Epithelial cell of proximal tubule (primary cell): ENCODE measurements at places on chromosomes 16 and 17. TPM values are rescaled to one million over a fixed set of nuclear protein-coding genes. Genes with fewer than 3 reads are reported as not detected.

The TNFSF13 gene
- 5.2 and 6.4 TPM in 2 replicates for total RNA-seq

- no peak for DNase-seq
Observed at GRCh38 chr16:69930117-69930776, 20.9 kb upstream of the CLEC18A start.

DNA sequence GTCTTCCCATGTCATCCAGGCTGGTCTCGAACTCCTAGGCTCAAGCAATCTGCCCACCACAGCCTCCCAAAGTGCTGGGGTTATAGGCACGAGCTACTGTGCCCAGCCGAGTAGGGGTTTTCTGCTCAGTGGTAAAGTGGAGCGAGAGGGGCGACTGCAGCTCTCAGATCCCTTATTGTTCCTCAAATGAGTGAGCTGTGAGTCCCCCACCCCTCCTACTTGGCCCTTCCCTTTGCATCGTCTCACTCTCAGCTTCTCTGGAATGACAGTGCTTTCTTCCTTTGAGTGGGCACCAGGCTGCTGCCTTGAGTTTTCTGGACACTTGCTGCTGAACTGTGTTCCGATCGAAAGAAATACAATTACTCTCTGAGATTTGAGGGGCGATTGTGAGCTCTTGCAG lies 63.5 kb downstream of the MSI2 start:
- DNase-seq, result no peak

DNA sequence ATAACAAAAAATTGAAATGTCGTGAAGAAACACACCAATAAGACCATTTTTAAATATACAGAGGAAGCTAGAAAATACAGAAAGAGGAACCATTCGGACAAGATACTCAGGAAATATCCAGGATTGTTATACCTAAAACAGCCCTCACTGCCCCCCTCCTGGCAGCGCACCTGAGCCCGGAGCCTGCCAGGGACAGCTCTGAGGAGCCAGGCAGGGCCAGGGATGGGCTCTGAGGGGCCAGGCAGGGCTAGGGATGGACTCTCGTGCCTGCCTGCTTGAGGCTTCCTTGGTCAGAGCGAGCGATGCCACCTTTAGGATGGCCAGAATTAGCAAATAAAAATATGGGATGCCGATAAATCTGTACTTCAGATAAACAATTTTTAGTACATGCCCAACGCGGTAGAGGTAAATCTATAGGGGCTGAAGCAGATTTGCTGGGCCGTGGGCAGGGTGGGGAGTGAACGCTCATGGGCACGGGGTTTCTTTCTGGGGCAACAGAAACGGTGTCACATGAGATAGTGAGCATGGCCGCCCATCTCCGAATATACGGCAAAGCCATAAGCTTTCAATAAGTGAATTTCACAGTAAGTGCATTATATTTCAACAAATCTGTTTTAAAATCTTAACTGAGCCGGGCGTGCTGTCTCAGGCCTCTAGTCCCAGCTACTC lies 18.2 kb upstream of the CSNK1D start:
- DNase-seq, result no peak

- no peak for DNase-seq
Observed at GRCh38 chr17:80393961-80394360, 21.0 kb upstream of the ENDOV start.

- no peak for DNase-seq
Observed at GRCh38 chr17:65954148-65954449, 237.8 kb downstream of the CEP112 start.

DNA sequence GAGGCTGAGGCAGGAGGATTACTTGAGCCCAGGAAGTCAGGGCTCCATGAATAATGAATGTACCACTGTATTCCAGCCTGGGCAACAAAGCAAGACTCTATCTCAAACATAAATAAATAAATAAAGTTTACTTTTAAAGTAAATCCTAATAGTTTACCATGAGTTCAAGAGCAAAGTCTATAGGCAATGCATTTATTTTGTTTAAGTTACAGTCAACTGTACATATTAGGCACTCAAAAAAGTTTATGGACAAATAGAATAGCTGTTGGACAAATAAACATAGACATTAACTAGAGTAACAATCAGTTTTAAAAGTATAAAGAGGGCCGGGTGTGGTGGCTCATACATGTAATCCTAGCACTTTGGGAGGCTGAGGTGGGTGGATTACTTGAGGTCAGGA lies 3.7 kb upstream of the AARSD1 start:
- no peak for DNase-seq

- no peak for DNase-seq
Observed at GRCh38 chr17:27282054-27282551, 11.8 kb upstream of the WSB1 start.

- no peak for DNase-seq
Observed at GRCh38 chr17:53249036-53249435, 573.7 kb upstream of the KIF2B start.

DNA sequence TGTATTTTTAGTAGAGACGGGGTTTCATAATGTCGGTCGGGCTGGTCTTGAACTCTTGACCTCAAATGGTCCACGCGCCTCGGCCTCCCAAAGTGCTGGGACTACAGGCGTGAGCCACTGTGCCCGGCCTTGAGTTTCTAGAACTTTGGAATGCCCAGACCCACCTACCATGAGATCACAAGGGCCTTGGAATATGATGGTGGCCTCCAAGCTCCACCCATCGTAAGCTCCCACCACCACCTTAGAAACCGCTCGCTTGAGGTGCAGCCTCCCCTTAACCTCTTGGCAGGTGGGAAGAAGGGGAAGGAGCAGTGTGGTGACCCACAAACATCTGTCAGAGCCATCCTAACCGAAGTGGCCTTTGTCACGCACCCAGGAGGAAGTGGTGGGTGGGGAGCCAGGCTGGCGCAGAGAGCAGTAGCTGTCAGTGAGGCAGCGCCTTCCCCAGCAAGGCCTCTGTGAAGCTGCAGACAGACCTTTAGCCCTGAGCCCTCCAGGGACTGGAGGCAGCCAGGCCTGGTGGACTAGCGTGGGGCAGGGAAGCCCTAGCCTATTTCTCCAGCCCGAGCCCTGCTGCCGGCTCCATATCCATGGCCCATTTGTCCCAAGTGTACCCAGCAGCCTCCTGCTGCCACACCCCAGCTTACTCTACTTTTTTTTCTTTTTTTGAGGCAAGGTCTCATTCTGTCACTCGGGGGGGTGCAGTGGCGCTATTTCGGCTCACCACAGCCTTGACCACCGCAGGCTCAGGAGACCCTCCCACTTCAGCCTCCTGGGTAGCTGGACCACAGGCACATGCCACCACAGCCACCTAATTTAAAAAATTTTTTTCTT lies 13.1 kb upstream of the SEPHS2 start:
- DNase-seq, result no peak

The TGFB1I1 gene
- total RNA-seq, result 56.8 and 62.2 TPM in 2 replicates

The TRIM47 gene
- 51.2 and 68.7 TPM in 2 replicates for total RNA-seq

DNA sequence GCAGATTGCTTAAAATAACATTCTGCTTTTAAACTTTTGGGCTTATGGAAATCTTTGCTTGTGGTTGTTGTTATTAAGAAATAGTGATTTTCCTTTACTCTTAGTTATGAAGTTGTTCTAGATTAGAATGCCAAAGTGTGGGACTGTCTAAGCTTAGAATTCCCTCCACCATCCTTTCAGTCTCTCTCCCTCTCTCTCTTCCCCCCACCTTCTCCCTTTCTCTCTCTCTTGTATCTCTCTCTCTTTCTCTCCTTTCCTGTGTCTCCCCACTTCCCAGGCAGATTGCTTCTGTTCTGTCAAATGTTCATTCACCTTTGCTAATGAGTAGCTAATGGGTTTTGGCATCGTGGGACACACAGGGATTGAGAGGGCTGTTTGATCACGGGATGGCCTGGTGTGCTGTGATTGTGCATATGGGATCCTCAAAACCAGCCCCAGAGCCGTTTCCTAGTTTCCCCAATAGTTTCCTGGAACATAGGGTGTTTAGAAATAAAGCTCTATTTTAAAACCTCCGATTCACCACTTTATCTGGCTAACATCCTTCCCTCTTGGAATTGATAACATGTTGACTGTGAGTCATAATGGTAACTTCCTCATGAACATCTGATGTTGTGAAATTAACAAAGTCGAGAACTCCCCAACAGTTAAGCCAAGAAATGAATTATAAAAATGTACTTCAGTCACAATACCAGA lies 502.6 kb downstream of the TMEM114 start:
- no peak for DNase-seq

The KRT9 gene
- total RNA-seq, result not detected in 2 replicates

The STAC2 gene
- total RNA-seq, result not detected in 2 replicates

GRCh38 chr16:17348042-17348783 lies 122.5 kb downstream of the XYLT1 start:
- DNase-seq, result no peak

- no peak for DNase-seq
Observed at GRCh38 chr16:14194721-14195120, 123.6 kb downstream of the MRTFB start.

- no peak for DNase-seq
Observed at GRCh38 chr17:15023589-15024336, 241.4 kb downstream of the PMP22 start.

- no peak for DNase-seq
Observed at GRCh38 chr16:2179576-2179975, 16.8 kb downstream of the CASKIN1 start.
